ENCODE measurements at places on chromosomes 12 and 14.

- DNase-seq, result no peak
Observed at GRCh38 chr12:131845121-131845520, 16.9 kb downstream of the MMP17 start.

- DNase-seq, result no peak
Observed at GRCh38 chr12:28149279-28149678, 41.0 kb upstream of the CCDC91 start.

DNA sequence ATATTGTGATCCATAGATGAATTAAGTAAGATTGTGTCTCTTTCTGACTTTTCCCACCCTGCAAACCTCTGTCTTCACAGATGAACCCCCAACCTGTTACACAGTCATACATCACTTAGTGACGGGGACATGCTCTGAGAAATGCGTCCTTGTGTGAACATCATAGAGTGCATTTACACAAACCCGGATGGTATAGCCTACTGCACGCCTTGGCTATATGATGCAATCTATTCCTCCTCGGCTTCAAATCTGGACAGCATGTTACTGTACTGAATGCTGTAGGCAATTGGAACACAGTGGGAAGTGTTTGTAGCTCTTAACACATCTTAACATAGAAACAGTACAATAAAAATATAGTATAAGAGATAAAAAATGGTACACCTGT is 7.4 kb upstream of the TESPA1 start:
- no peak for DNase-seq

DNA sequence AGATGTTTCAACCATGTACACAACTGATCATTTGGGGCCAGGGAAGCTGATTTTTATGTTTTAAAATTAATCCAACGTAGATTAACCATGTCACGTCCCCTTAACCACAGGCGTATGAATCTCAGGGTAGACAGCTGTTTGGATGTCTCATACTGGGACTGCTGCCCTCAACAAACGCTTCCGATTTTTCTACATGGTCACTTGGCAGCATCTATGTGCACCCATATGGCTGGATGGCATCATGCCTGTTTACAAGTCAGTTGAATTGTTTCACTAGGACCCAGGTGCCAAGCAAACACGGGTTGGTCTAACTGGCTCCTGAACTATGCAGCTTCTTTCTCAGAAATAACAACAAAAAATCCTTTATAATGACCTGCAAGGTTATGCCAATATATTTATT is 393.8 kb downstream of the NPAS3 start:
- no peak for DNase-seq

DNA sequence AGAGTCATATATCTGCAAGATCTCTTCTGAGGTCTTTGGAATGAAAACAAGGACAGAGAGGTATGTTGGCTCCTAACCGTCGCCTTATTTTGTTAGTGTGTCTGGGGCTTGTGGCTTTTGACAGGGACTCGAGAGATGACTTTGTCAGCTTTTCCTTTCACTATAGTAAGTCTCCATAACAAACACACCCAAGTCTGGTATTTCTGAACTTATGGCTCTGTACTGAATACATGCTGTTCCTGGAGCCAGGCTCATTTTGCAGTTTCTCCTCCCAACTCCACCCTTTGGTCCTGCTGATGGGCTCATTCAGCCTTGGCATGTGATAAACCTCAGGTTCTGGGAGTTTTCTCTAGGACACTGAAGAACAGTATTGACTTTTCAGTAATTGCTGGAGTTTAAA is 27.7 kb upstream of the TMED10 start:
- peak; percentile 35 for DNase-seq

Measured in AG08395 (cell line).